Erythroblast (primary cell): ENCODE measurements at places on chromosomes 16 and 17.

GRCh38 chr16:54444851-54445458 is 158.4 kb upstream of the IRX3 start:
- no peak for DNase-seq

- DNase-seq = no peak
These were observed 61.4 kb downstream of the NXN start for GRCh38 chr17:917941-918740.

DNA sequence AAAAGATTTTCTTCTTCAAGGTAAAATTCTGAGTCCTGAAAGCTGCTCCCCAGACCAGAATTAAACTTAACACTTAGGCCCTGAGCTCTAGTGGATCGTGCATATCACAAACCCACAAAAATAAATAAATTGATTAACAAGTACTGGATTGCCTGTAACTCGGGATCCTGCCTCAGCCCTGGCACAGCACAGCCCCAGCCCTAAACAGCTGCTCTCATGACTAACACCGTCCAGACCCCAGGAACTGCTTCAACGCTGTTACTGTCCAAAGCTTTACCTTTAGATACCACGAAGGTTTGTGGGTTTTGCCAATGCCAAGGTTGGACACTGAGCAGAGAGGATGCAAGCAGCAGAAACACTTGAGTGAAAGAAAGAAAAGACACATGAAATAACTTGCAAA is 172.5 kb downstream of the COPRS start:
- no peak for DNase-seq

- DNase-seq = no peak
These were observed 112.5 kb upstream of the HLF start for GRCh38 chr17:55152236-55152635.

DNA sequence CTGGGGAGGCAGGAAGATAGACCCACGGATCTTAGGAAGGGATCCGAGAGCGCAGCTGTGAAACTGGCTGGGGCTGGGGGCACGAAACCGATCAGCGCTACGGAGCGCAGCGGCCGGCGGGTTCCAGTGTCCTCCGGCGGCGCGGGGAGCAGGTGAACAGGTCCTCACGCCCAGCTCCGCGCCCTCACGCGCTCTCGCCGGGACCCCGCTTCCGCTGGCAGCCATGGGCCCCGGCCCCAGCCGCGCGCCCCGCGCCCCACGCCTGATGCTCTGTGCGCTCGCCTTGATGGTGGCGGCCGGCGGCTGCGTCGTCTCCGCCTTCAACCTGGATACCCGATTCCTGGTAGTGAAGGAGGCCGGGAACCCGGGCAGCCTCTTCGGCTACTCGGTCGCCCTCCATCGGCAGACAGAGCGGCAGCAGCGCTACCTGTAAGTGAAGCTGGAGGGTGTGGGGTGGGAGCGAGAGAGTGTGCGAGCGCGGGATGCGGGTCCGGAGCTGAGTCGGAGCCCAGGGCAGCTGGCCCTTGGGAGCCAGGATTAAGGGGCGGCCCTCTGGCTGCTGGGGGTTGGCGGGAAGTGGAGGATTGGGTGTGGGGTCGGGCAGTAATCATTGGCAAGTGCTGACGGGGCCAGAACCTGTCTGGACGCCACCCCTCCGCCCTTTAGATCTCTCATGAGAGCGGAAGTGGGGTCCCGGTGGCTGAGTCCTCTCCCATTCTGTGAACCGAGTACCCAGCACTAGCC is 479 bp downstream of the ITGA3 start:
- no peak for DNase-seq

- no peak for DNase-seq
These were observed 76.9 kb downstream of the RPA1 start for GRCh38 chr17:1906662-1907101.

DNA sequence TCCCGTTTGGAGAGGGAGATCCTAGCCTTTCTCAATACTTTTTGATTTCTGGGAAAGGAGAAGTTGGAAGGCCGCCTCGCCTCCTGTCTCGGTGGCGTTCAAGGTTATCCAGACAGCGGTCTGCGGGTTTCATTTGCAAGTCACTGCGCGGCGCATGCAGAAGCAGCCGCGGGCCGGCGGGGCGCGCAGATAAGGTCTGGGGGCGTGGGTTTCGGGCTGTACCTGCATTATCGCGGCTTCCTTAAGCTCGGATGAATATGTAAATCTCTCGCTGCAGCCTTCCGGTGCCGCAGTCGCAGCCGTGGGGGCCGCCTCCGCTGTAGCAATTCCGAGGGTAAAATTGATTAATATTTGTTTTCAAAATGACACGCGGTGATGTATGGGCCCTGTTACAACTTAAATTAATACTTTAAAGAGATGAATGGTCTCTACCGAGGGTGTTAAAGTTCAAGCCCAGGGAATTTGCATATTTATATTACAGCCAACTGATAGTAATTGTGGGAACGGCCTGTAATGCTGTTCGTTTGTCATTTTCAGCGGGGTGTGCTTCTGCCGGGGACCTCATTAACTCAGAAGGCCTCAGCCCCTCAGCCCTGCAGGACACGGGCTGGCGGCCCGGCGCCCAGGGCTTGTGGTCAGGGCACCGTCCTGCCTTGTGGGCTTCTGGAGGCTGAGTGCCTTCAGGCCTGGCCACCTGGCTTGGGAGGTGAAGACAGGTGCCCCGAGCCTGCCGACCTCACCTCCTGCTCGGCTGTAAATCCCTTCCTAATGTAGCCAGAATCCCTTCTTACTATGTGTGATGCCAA is 99.4 kb downstream of the CYLD start:
- peak; percentile 94 for DNase-seq

- peak; percentile 82 for DNase-seq
These were observed 3.3 kb downstream of the BCAR1 start for GRCh38 chr16:75248142-75248535.

- DNase-seq = no peak
These were observed 3.5 kb downstream of the GNG13 start for GRCh38 chr16:797120-797420.

DNA sequence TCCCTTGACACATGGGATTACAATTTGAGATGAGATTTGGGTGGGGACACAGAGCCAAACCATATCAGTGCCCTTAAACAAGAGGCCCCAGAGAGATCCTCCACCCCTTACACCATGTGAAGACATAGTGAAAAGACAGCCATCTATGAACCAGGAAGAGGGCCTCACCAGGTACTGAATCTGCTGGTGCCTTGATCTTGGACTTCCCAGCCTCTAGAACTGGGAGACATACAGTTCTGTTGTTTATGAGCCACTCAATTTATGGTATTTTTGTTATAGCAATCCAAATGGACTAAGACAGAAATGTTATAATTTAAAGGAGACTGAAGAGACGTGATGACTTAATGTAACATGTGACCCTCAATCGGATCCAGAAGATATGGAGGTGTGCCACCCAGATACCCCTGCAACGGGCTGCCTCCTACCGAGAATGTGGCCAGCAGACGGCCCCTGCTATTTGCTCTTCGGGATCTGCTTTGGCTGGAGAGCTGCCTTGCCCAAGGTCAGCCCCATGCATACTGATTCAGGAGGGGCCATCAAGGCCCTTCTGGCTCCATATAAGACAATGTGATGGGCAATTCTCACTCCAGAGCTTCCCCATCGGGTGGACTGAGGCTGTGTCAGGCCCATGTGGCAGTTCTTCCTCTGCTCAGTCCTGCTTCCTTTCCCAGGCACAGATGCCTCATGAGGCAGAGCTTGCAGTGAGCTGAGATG is 80.6 kb downstream of the NETO2 start:
- no peak for DNase-seq

DNA sequence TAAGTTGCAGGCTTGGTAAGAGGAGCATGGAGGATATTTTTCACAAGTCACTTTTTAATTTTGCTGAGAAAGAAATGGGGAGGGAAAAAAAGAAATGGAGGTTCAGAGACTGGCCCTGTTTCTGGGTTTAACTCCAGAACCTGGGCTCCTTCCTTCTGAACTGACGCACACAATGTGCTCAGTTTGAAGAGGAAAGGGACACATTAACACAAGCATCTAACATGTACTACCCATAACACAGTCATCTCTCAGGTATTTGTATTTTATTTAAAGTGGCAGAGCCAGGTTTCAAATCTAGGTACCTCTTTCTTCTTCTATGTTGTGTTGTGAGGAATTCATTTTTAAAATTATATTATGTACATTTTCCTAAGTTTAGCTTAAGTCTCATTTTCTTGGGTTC is 5.3 kb upstream of the TMEM100 start:
- DNase-seq = no peak

DNA sequence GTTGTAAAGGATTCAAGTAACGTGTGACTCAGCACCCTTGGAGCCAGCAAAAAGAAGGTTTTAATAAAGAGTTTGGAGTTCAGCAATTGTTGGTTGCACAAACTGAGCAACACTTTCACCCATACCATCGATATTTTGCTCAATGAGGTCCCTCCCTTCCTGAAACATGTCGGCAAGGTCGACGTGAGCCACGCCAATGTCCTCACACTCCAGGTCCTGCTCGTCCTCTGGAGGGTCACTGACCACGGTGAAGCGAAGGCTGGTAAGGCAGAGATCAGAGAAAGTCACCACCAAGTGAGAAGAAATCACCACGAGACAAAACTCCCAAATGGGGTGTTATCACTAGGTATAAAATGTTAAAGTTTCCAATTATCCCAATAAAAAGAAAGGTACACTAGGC is 98.3 kb downstream of the RPGRIP1L start:
- DNase-seq = no peak

GRCh38 chr16:85521552-85522307 is 91.4 kb upstream of the GSE1 start:
- no peak for DNase-seq

- DNase-seq = no peak
These were observed 161.8 kb upstream of the KCNJ16 start for GRCh38 chr17:69913216-69913615.

DNA sequence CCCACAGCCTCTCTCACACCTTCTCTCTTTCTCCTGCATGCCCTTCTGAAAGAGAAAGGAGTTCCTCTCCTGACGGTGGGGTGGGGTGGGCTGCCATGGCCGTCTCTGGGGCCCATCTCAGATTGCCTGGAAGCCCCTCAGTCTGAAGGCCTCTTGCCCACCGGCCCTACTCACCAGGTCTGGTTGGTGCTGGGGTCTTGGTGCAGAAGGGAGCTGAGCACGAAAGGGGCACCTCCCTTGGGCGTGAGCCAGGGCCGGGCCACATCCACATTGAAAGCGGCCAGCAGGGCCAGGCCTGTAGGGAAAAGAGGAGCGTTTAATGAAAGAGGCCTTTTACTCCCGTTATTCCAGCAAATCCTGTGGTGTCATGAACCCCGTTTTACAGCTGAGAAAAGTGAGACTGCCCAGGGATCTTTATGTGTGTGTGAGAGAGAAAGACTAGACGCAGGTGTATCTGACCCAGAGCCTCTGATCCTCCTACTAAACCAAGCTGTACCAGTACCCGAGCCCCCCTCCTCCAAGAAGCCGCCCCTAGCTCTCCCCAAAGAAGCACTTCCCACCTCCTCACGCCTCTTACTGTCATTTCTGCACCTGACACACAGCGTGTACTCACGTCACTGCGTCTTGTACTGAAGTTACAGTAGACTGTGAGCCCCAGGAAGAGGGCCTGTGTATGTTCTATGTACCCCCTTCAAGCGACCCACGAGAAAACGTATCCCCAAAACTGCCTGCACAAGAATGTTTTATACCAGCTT is 23.4 kb downstream of the ITGAE start:
- DNase-seq = no peak

- DNase-seq = peak; percentile 76
These were observed at the start of gene YBX2 for GRCh38 chr17:7294614-7295153. TSS of gene YBX2 (minus strand) at chr17:7294639. CDS start at chr17:7294500, 139 bp downstream.

GRCh38 chr17:67046398-67046797 is 2.0 kb downstream of the CACNG1 start:
- no peak for DNase-seq

- no peak for DNase-seq
These were observed 1.1 kb upstream of the AXIN1 start for GRCh38 chr16:353404-354290.

DNA sequence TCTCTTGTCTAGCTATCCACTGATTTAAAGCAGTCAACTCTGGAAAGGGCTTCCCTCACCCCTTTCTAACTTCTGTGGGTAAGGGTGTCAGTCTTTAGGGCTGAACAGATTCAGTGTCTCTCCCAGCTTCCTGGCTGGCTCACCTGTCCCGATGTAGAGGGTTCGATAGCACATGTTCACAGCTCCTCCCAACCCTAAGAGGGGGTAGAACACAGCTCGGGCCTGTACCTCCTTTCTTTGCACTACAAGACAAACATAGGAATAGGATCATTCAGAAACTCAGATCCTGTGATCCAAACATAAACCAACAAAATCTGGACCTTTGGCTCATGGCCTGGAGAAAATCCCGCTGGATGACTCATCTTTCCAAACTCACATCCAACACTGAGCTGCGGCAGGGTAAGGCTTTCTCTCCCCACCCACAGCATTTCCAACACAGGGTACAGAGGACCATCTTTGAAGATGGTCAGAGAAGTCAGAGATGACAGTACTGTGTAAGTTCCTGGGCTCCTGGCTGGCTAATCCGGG is 5.8 kb upstream of the DHRS13 start:
- no peak for DNase-seq

DNA sequence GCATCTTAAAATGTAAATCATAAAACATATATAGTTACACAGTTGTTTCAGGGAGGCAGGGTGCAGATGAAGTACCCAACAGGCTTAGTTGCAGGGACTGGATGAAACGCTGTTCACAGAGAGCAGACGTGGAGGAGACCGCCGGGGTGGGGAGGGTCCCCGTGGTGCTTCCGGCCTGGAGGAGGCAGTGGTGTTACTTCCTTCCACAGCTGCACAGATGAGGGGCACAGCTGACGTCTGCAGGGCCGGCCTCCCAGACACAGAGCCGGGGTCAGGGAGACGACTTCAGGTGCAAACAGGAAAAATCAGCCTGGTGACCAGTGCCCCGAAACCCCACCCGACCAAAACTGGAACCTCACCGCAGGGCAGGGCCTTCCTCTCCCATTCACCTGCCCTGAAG is 17.1 kb downstream of the SPIRE2 start:
- DNase-seq = no peak

GRCh38 chr17:9402590-9403199 is 172.9 kb downstream of the STX8 start:
- peak; percentile 56 for DNase-seq

GRCh38 chr16:81517150-81517499 is 72.5 kb downstream of the CMIP start:
- no peak for DNase-seq

GRCh38 chr17:82300707-82301270 is 16.6 kb downstream of the CD7 start:
- DNase-seq = peak; percentile 24

DNA sequence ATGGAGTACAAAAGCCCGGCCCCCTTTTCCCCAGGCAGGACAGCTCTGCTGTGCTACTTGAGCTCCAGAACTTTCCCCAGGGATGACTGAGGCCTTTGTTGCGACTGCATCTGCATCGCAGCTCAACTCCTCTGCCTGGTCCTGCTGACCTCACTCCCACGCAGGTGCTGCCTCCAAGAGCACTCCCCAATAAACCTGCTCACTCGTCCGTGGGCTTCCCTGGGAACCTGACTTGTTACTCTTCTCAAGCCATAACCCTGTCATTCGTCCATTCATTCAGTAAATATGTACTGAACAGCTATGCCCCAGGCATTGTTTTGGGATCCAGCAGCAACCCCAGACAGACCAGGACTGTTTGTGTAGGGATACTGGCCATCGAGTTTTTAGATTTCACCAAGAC is 11.6 kb upstream of the RMI2 start:
- no peak for DNase-seq

GRCh38 chr17:50918933-50919296 is 52.8 kb upstream of the TOB1 start:
- DNase-seq = no peak
